ENCODE measurements at places on chromosomes 13 and 19. TPM values are rescaled to one million over a fixed set of nuclear protein-coding genes. Genes with fewer than 3 reads are reported as not detected.

Gene PEAK3
- not detected for total RNA-seq

Gene C19orf67
- not detected for total RNA-seq

Gene ETV2
- total RNA-seq = 0.13 TPM

Gene SIGLEC14
- total RNA-seq = not detected

Gene GPR12
- total RNA-seq = not detected

Gene ZNF433
- 3.4 TPM for total RNA-seq

Gene CARM1
- total RNA-seq = 34.7 TPM

Gene PALM
- 18.2 TPM for total RNA-seq

Gene ADGRE2
- total RNA-seq = 0.13 TPM

Gene DMKN
- 3.6 TPM for total RNA-seq

Gene RNF17
- 0.98 TPM for total RNA-seq

Gene GNG8
- total RNA-seq = not detected

Gene CPAMD8
- 1.6 TPM for total RNA-seq

Gene SIGLEC5
- not detected for total RNA-seq

Gene LILRB1
- not detected for total RNA-seq

Gene RASAL3
- total RNA-seq = 0.07 TPM

Gene NOVA2
- total RNA-seq = 0.20 TPM

Gene CGB5
- not detected for total RNA-seq

Gene IZUMO1
- not detected for total RNA-seq

Gene PDX1
- total RNA-seq = not detected

Gene DHDH
- 0.17 TPM for total RNA-seq

Gene UTP14C
- 18.6 TPM for total RNA-seq

Gene ZNF850
- 2.0 TPM for total RNA-seq

Gene PEG3
- 4.6 TPM for total RNA-seq

Gene LHFPL6
- 121 TPM for total RNA-seq

Gene NXNL1
- total RNA-seq = not detected

Gene RFXAP
- total RNA-seq = 1.8 TPM

Gene RXFP2
- not detected for total RNA-seq

Gene LRP3
- 49.3 TPM for total RNA-seq

Gene PBX4
- 0.10 TPM for total RNA-seq

Gene DACT3
- total RNA-seq = 6.8 TPM

Gene MEIOSIN
- not detected for total RNA-seq

Gene OVOL3
- total RNA-seq = not detected

Gene SULT2A1
- not detected for total RNA-seq

Measured in smooth muscle cell of the pulmonary artery (primary cell).